ENCODE measurements at places on chromosomes 1 and 21. TPM values are rescaled to one million over a fixed set of nuclear protein-coding genes. Genes with fewer than 3 reads are reported as not detected.

- no peak for DNase-seq
Measured at GRCh38 chr1:213041443-213041842, 9.6 kb upstream of the RPS6KC1 start.

DNA sequence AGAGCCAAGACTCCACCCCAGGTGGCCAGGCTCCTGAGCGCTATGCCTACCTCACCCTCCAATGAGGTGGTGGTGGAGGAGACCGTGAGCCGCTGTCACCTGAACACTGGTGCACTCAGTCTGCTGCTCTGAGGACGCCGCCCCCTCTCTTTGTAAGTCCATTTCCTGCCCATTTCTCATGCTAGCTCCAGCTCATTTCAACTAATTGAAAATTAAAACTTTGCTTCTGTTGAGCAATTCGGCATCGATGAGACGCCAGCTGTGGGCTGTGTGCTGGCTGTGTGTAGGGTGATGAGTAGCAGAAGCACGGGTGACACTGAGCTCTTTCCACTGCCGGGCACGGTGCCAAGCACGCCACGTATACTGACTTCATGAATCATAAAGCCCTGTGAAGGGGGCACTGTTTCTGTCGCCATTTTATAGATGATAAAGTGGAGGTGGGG, 11.2 kb downstream of the TNFRSF1B start:
- DNase-seq: no peak

DNA sequence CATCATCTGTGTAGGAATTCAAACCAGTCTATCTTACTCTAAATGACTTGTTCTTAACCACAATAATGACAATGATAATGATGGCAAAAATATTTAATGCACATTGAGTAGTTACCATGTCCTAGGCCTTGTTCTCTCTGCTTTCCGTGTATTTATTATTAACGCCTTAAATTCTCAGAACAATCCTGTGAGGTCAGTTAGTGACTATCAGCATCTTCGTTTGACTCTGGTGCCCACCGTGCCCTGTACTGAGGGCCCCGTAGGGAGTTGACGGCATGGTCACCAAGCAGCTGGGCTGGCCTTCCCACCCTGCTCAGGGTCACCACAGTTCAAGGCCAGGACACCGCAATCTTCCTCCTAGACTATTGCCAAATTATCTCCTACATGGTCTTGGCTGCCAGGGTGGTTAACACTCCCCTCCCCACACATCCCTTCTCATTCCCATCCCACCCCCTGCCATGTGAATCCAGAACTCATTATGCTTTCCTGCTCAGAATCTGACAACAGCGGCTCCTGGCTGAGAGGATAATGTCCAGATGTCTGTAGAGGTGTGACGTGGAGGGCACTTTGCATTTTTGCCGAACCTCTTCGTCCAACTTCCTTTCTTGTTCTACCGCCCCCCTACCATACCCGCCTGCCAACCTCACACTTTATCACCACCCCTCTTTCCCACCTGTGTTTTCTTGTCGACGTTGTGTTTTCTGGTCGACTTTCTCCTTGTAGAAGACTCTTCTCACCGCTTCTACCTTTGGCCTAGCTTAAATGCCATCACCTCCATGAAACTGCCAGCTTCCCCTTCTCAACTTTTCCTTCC, 33.4 kb downstream of the IGFN1 start:
- no peak for DNase-seq

GRCh38 chr1:85447006-85447943, 17.7 kb downstream of the DDAH1 start:
- DNase-seq: no peak

- DNase-seq: no peak
Measured at GRCh38 chr1:14415396-14415795, 183.1 kb upstream of the KAZN start.

GRCh38 chr1:42037586-42037985, 115.6 kb upstream of the GUCA2B start:
- no peak for DNase-seq

DNA sequence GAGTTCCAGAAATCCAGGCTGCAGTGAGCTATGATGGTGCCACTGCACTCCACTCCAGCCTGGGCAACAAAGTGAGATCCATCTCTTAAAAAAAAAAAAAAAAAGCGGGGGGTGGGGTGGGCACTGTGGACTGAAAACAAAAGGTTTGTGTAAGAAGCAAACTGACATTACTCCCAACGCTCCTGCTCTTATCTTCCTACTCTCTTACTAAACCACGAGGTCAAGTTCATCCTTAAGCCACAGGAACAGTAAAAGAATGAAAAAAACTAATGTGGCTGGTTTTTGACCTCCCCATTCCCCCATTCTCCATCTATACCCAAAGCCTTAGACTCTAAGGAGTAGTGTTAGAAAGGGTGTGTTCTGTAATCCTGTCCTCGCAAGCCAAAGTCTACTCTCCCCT, 30.8 kb downstream of the TFAP2E start:
- DNase-seq: no peak

GRCh38 chr1:221203224-221204054, 324.2 kb downstream of the HLX start:
- DNase-seq: peak; percentile 89

GRCh38 chr1:197200272-197200899, 53.9 kb upstream of the ASPM start:
- no peak for DNase-seq

DNA sequence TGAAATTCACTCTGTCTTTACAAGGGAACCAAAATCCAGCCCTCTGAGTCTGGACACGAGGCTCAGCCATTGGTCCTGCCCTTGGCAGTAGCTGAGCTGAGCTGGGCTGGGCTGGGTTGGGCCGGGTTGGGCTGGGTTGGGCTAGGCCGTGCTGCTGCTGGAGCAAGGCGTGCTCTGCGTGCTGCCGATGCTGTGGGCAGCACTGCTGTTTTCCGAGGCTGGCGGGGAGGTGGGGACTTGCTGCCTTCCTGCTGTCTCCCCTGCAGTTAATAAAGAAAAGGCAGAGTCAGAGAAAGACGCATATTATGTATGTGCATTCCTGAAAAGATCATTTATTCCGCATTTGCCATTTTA, 182.9 kb downstream of the CDC7 start:
- no peak for DNase-seq

DNA sequence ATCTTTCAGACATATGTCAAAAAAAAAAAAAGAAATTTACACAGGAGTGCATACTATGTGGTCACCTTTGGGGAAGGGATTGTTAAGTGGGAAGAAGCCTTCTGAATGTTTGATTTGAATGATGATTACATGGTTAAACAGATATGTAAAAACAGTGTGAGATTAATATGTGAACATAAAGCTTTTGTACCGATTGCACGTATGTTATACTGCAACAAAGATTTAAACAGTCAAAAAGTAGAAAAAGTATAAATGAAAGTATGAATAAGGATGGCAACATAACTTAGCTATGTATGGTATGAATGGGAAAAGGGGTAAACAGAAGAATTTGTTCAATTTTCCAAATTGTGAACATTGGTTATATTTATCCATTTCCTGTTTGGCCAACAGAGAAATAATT, 10.0 kb upstream of the PLPP3 start:
- no peak for DNase-seq

DNA sequence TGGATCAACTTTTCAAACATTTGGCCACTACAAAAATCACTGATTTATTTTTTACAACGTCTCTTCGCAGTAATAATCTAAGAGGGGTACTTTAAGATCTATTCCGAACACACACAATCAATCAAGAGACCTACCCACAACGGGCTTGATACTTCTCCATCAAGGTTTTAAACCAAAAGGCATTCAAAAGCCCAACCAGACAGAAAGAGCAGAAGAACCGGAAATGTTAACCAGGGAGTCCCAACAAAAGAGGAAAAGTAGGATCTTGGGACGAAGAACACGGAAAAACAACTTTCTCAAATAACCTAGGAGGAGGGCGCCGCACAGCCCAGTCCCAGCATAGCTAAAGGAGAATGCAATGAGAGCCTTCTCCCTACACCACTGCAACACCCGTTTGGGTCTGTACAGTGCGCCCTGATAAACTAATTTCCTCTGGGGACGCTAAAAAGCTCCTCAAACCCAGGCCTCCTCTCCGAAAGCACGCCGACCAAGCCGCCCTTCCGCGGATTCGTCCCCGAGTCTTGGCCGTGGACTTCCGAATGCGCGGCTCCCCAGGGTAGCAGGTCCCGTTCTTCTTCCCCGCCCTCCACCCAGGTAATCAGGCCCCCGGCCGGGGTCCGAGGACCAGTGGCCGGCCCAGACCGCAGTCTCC, 623 bp downstream of the RPL22 start:
- no peak for DNase-seq

The MX2 gene
- total RNA-seq: 5.0 TPM

The FCN3 gene
- total RNA-seq: 32.2 TPM

The TESK2 gene
- total RNA-seq: 1.0 TPM

The CAMK2N1 gene
- 11.7 TPM for total RNA-seq

The LCK gene
- 0.54 TPM for total RNA-seq

The OR6K3 gene
- not detected for total RNA-seq
